Activated CD8-positive, alpha-beta memory T cell treated with anti-CD3 and anti-CD28 coated beads for 4 hours (primary cell): ENCODE measurements at places on chromosomes 2 and 18.

GRCh38 chr2:7539077-7539476, 621.9 kb downstream of the RNF144A start:
- no peak for DNase-seq

DNA sequence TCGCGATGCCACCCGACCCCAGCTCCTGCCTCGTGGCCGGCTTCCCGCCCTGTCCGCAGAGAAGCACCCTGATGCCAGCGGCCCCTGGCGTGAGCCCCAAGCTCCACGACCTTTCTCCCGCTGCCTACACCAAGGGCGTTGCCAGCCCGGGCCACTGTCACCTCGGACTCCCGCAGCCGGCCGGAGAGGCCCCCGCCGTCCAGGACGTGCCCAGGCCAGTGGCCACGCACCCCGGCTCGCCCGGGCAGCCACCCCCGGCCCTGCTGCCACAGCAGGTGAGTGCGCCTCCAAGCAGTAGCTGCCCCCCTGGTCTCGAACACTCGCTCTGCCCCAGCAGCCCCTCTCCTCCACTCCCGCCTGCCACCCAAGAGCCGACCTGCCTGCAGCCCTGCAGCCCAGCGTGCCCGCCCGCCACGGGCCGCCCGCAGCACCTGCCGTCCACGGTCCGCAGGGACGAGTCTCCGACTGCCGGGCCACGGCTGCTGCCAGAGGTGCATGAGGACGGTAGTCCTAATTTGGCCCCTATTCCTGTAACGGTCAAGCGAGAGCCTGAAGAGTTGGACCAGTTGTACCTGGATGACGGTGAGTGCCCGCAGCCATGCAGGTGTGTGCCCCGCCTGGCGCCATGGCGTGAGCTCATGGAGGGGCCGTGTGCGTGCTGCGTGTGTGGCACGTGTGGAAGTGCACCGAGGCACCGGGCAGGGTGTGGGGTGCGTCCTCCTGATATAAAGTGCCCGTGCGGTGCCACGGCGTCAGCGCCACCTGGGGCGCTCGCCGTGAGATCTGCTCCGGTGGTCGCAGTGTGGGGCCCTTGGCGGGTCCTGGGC, 90.8 kb downstream of the NFATC1 start:
- DNase-seq: no peak

- DNase-seq: no peak
These were observed 34.9 kb downstream of the BCL2L11 start for GRCh38 chr2:111155610-111156009.

GRCh38 chr2:236403811-236404210, 139.6 kb upstream of the ASB18 start:
- DNase-seq: no peak

- peak; percentile 14 for DNase-seq
These were observed 43.5 kb downstream of the FBLN7 start for GRCh38 chr2:112181571-112182290.

GRCh38 chr2:136310797-136311603, 193.1 kb upstream of the CXCR4 start:
- no peak for DNase-seq

- DNase-seq: no peak
These were observed 254.3 kb upstream of the SPOPL start for GRCh38 chr2:138247302-138247701.

GRCh38 chr2:118443596-118443995, 355.3 kb downstream of the INSIG2 start:
- no peak for DNase-seq

GRCh38 chr18:52394602-52395001, 54.6 kb downstream of the DCC start:
- DNase-seq: no peak

DNA sequence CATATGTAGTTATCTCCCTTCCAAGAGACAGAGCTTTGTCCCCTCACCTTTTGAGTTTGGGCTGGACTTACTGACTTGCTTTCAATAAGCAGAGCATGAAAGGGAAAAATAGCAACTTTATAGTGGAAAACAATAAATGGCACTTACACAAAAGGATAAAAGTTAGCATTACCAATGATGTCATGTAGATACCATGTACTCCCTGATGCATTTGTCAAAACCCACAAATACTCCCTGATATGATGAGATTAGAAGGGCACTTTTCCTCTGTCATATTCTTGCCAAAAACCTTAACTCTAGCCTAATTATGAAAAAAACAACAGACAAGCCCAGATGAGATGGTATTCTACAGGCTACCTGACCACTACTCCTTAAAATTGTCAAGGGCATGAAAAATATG, 16.0 kb downstream of the HIBCH start:
- DNase-seq: no peak

GRCh38 chr2:50957896-50958295, 74.0 kb downstream of the NRXN1 start:
- no peak for DNase-seq

DNA sequence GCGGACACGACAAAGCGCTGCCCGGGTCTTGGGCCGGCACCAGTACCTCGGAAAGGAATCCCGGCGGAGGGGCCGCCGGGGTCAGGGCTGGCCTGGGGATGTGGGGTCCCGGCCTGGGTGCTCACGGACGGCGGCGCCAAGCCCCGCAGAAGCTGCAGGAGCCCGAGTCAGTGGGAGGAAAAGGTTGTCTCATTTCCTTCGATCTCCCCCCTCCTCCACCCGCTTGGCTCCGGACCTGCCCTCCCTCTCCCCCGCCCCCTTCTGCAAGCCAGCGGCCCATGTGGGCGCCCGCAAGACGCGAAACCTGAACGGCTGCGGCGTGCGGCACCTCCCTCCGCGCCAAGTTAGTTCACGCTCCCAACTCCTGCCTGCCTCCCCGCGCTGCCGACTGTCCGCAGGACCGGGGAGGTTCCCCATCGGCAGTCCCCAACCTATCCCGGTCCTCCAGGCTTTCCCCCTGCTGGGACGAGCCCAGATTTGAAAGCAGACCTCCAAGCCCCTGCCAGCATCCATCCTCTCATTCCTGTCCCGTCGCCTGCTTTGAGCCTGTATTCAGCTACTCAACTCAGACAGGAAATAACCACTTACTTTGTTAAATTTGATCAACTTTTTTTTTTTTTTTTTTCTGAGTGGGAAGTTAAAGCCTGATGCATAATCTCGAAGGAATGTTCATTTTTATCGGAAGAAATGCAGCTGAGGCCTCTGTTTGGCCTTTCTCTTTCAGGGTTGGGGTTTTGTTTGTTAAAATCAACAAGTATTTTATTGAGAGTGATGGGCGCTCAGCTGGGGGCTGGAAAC, at the start of gene EVA1A:
TSS of gene EVA1A (minus strand) at position 172 of the 798 bp plus-strand sequence. CDS start 42,799 bp downstream, outside the sequence.
- no peak for DNase-seq

GRCh38 chr2:55163274-55163721, 68.8 kb downstream of the CLHC1 start:
- DNase-seq: no peak

DNA sequence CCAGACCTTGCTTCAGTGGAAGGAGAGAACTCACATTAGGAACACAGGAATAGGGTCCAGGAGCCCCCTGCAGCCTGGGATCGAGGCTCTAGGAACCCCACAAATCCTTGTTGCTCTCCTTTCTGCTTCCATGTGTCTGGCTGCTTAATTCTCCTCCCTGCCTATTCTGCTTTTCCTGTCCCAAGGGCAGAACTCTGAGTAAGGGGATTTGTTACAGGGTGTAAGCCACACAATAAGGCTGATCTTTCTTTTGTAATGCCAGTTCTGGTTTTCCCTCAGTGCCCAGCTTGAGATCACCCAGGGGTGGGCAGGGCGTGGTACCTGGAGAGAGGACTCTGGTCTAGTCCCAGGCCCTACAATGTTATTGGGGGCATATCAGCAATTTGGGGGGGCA, 119.6 kb upstream of the MGAT5 start:
- no peak for DNase-seq
